ENCODE measurements at places on chromosomes 5 and 9.

GRCh38 chr5:40775846-40776657 lies 20.3 kb upstream of the TTC33 start:
- DNase-seq: no peak

DNA sequence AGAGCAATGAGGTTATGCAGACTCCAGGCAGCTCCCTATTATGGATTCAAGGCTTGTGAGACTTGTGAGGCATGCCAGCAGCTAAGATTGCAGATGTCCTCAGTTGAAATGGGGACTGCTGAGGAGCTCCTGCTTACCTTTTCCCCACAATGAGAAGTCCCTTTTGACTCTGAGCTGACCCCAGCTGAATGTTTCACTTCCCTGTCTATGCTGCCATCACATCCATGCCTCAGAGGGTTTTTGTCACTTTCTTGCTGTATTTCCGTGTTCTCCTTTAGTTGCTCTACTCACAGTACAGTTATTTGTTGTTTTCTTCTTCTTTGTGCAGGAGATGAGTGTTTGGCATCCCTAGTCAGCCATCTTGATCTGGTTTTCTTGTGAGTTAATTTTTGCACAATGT lies 18.8 kb upstream of the OR2S2 start:
- DNase-seq: no peak

DNA sequence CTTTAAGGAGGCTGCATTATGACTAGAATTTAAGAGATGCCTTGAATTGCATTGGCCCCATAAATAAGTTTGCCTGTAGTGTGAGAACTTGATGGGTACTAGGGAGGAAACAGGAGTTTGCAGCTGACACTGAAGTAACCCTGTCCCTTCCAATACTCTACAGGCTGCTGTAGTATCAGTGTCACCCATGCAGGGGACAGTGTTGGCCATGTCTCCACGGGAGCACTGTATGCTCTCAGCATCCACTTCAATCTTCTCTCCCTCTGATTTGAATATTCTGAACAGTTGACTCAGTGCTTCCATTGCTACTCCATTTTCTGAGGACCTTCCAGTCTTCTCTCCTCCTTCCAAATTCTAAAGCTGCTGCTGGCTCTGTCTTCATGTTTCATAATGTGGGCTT lies 11.4 kb upstream of the IFNA14 start:
- no peak for DNase-seq

DNA sequence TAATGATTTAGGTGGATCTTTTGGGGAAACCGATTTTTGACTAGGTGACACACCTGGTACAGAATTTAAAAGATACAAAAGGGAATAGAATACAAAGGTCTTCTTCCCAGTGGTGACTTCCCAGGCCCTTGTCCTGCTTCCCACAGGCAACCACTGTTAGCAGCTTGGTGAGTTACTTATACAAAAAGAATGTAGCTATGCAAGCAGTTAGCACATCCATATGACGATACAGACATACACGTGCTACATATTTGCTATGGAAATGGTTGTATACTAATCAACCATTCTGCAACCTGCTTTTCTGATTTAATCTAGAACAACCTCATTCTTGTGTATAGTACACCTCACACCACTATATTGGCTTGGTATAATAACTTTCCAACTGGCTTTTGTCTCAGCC lies 51.0 kb downstream of the OTULIN start:
- no peak for DNase-seq

DNA sequence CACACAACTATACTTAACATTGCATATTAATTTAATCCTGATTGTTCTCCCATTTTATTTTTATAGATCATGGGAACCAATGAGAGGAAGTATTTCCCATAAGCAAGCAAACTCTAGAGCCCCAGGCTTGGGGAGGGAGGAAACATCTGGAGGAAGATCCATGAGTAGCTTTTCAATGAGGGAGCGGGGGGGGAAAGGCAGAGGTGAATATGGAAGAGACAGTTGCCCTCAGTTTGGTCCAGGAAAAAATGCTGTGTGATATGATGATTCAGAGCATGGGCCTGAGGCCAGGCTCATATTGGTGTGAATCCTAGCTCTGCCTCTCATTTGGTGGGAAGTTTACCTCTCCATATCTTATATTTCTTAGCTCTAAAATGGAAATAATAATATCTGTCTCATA lies 42.2 kb upstream of the ALDOB start:
- DNase-seq: peak; percentile 36

GRCh38 chr9:130089141-130089540 lies 35.4 kb downstream of the GPR107 start:
- no peak for DNase-seq

Data from cardiac fibroblast (primary cell).